Left lung (tissue), 14 donors: ENCODE measurements at places on chromosomes 7 and 10. TPM values are rescaled to one million over a fixed set of nuclear protein-coding genes. Genes with fewer than 3 reads are reported as not detected.

GPR146 gene
- total RNA-seq: 16.7 TPM

PRR15 gene
- total RNA-seq: 0.15 TPM

SPDYE11 gene
- not detected for total RNA-seq

LIPK gene
- not detected for total RNA-seq

ACSM6 gene
- not detected for total RNA-seq

DNA sequence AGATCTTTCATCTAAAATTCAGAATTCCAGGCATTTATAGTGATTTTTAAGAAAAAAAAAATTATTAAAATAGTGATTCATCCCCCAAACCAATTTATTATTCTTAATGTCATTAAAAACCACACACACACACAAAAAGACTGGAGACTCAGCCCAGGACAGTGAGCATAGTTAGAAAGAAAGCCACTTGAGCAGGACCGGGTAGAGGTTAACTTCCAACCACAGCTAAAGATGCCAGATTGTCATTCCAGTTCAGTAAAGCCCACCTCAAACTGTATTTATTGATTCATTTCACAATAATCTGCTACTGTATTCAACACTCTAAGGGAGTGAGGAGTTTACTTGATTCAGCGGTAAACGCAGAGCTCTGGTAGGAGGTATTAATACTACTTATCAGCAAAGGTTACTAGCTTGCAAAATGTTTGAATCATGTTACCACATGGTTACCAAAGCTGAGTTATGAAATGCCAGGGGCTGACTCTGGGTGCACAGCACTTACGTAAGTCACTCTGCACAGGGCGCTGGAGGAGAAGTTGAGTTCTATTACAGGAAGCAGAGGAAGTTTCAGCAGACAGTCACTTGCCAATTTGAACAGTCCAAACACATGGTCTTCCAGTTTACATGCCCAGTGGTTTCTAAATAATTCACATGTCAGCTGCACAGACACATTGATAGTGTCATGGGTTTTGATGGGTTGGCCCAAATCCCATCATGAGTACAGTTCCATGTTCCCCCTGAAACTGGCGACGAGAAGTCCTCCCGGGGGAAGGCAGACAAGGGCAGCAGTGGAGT is 64.6 kb downstream of the KLF6 start:
- DNase-seq: no peak

DNA sequence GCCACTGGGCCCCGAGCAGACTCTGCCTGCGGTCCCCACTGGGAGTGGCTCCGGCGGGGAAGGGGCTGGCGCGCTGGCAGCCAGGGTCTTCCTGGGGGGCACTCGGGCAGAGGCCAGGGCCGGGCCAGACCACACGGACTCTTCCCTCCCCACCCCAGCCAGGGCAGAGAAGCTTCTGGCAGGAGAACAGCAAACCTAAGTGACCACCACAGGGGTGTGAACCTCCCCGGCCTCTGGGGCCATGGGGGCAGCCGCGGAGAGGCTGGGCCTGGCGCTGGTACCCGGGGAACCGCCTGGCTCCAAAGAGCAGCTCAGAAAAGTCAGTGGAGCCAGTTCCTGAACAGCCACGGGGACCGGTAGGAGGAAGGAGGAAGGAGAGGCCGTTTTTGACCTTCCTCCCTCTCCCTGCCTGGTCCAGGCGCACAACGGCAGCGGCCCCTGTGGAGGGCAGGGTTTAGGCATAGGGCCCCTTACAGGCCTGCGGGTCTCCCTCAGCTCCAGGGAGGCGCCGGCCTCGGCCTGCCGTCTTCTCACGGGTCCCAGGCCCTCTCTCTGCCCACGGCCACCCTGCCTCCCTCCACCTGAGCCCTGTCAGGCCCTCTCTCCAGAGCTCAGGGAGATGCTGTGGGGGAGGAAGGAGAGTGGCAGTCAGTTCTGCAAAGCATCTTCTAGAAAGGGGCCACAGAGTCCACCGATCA is 51.8 kb downstream of the TMEM209 start:
- no peak for DNase-seq

GRCh38 chr7:100425347-100425746 is 3.2 kb downstream of the ZCWPW1 start:
- no peak for DNase-seq

- no peak for DNase-seq
Observed at GRCh38 chr7:137609500-137609899, 237.3 kb downstream of the DGKI start.

- no peak for DNase-seq
Observed at GRCh38 chr10:113322843-113323242, 230.0 kb upstream of the HABP2 start.

DNA sequence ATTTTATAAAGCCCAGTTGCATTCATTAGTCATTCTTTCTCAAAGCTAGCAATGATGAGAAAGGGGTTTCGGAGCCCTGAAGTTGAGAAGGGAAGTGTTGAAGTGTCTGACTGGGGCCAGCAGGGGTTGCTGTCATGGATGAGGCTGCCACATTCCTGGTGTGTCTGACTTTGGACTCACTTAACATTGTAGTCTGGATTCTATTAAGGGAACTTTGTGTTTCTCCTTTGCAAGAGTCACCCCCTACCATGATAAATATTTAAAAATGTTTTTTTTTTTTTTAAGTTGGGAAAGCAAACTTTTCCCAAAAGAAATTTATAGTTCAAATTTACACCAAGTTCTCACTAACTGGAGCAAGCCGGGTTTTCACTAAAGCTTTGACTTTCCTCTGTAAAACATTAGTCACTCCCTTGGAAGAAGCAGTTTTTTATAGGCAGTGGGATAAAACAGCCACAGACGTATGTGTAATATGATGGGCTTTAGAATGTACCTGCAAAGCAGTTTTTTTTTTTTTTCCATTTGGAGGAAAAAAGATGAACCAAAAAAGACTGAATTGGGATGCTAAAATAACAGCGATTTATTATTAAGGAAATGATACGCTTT is 243.6 kb downstream of the TWIST1 start:
- DNase-seq: no peak

DNA sequence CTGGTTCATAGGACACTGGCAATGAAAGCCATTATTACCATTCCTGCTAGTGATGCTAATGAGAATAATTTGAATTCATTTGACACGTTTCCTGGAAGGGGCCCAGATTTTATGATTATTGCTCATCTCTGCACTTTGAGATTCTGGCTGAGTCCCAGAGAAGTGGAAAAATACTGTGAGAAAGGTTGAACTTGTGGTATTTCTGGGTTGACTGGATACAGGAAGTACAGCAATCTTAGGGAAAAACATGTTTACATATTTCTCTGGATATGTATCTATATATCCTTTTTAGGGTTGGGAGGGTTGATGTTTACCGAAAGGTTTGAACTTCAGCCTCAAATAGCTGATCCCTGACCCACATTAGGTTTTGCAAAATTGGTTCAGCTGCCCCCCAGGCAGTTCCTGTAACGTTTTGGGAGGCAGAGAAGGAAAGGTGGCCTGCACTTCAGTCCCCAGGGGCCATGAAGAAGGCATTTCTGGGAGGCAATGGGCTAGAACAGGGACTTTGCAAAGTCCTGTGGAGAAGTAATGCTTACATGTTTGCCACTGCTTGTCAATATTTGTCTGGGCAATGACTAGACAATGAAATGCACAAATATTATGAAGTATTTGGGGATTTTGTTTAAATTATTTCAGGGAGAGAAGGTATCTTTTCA is 253.7 kb upstream of the PITRM1 start:
- DNase-seq: no peak

DNA sequence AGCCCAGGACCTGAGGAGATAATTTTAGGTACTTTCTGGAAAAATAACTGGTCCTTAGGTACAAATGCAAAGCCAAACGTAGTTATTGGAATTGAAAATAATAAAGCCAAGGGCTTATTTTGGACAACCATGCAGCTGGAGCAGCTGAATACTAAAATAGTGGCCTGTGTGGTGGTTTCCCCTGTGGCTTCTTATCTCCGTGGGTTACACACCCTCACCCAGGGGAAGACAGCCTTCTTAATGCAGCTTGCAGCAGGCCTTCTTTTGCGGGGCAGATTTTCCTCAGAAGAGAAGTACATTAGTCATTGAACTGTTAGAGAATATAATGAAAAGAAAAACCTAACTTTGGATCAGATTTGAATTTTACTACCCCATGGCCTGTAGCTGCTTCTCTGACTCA is 133.5 kb downstream of the ST7 start:
- no peak for DNase-seq

- no peak for DNase-seq
Observed at GRCh38 chr10:103204353-103205255, 11.5 kb upstream of the NT5C2 start.

- no peak for DNase-seq
Observed at GRCh38 chr10:132558516-132559413, 21.2 kb downstream of the INPP5A start.

GRCh38 chr10:33241351-33241750 is 93.1 kb downstream of the NRP1 start:
- DNase-seq: no peak
